ENCODE measurements at places on chromosomes 2 and 18. TPM values are rescaled to one million over a fixed set of nuclear protein-coding genes. Genes with fewer than 3 reads are reported as not detected.

KLHL30 gene
- 37.9 TPM for total RNA-seq

ITPRID2 gene
- 41.7 TPM for total RNA-seq

DSC3 gene
- not detected for total RNA-seq

DNA sequence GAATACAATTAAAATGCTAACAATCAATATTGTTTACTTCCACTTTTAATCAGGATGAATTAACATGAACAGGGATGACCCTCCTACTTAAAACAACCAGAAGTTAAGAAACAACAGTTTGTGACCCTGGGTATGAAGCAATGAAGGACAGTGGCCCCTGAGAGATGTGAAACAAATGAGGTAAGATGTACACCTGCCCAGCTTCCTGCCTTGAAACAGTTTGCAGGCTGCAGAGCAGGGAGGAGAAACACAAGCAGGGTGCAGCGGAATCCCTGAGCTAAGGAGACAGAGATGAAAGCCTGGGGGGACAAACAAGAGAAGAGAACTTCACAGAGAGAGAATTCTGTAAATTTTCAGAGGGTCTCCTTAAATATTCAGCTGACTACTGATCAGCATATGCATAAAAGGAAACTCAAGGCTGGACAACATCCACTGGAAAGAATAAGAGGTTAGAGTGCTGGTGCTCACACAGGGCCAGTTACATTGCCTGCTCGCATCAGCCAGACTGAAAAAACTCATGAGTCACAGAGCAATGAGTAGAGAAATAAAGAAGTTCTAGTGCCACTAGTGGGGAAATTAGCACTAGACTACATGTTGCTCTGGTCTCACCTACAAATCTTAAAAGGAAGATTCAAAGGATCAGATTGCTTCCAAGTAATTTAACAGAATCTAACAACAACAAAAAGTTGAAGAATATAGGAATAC is 106.4 kb downstream of the PID1 start:
- DNase-seq: no peak

DNA sequence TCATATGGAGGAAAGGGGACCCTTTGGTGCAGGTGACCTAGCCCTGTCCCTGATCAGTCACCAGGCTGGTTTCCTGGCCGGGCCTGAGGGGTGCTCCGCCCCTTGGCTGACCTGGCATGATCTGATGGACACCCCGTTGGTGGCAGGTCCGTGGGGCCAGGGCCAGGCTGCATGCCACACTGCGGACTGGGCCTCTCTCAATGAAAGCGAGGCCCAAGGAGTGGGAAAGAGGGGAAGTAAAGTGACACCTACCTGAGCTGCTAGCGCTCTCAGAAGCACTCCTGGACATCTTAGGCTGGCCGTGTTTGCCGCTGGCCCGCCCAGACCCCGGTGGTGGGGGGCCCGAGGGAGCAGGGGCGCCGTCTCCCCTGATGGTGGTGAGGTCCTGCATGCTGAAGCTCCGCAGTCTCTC is 33.1 kb downstream of the MRPL35 start:
- no peak for DNase-seq

DNA sequence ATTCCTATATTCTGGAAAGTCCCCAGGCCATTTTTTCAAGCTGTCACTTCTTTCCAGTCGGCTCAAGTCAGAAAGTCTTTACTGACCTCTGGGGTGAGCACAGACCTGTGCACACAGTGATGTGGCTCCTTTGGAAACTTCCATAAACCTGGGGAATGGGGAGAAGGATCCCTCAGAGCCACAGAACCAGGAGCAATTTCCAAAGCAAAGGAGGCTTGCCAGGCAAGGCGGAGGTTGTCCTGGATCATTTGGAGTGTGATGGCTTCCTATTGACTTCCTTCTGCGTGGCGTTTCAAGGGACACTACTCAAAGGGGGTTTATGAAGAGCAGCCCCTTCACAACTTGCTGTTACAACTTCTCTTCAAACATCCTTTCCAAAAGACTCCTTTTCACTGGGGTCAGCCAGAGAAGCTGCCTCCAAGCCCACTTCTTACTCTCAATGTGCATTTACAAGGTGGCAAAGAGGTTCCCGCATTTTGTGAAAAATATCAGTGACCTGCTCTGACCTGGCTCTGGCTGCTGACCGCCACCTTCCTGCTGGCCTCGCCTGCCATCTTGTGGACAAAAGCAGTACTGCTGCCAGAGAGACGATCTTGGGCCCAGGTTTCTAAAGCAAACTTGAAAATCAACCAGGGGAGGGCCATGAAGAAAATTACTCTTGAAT is 18.2 kb upstream of the TMEM247 start:
- DNase-seq: peak; percentile 63

DNA sequence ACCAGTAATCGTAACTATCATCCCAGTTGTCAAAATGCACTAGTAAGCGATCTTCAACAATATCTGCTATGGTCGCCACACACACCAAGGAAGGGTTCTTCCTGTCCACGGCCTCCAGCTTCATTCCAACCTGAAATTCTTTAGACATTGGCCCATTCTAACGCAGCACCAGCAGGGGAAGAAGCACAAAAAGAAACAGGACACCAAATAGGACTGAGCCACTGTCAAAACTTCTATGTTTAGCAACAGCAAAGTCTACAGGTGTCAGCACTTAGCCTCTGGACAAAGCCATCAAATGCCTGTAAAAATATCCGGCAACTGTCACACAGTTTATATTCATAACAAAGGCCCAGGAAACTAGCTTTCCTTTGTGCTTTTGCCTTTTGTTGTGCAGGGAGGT is 175.0 kb downstream of the L3MBTL4 start:
- DNase-seq: no peak

- peak; percentile 69 for DNase-seq
Observed at GRCh38 chr18:44895176-44895798, 214.6 kb downstream of the SETBP1 start.

DNA sequence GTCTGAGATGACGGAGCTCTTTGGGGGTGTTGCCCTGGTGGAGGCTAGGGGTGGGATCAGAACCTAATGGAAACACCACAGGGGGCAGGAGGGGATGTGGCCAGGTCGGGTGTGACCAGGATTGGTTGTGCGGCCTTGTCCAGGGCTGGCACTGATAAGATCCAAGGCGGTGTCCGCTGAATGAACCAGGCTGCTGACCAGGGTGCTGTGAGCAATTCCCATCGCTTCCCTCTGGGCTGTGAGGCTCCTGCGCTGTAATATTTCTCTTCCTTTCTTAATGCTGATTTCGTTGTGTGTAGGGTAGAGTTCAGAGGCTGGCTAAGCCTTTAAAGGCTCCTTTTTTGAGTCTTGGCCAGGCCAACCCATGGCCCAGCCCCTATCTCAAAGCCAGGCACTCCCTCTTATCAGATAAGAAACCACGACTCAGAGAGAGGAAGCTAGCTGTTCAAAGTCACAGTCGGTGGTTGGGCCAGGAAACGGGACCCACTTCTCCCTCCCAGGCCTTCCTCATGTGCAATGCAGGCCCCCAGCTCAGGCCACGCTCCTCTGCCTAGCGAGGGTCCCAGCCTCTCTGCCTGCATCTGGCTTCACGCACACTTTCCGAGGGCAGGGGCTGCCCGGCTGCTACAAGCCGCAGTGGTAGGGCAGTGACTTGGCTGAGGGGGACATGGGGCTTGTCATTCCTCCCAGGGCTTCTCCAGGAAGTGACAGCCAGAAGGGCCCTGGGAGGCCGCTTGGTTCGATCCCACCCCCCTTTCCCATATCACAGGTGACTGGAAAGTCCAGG is 26.0 kb upstream of the FOSL2 start:
- DNase-seq: no peak

DNA sequence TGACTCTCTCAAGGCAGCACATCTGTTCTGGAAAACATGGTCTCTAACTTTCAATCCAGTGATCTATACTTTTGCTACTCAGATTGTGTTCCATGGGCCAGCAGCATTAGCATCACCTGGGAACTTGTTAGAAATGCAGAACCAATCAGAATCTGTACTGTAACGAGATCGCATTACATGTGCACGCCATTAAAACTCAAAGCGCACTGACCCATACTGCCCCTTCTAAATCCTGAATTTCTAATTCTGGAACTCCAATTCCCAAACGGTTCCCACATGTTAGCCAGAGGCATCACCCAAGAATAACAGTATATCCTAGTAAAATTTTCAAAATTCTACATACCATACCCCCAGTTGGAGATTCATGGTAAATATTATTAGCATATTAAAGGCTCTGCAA is 10.5 kb upstream of the DCTN1 start:
- DNase-seq: no peak

- DNase-seq: no peak
Observed at GRCh38 chr2:60852282-60852860, 29.0 kb upstream of the REL start.

DNA sequence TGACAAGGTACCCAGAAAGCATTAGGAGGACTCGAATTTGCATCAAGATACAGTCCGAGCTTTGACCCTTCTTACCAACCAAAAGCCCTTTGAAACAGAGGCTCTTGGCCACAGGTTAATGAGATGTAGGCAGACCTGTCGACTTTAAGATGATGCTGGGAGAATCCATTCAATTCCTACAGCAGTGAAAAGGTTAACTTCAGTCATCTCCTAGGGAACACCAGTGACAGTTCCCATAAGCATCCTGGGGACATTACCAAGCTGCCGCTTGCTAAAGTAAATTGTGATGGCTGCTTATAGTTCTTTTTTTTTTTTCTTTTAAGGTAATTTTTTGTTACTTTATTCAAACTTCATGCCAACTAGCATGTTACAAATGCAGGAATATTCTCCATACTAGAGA is 379.3 kb downstream of the SOX11 start:
- no peak for DNase-seq

DNA sequence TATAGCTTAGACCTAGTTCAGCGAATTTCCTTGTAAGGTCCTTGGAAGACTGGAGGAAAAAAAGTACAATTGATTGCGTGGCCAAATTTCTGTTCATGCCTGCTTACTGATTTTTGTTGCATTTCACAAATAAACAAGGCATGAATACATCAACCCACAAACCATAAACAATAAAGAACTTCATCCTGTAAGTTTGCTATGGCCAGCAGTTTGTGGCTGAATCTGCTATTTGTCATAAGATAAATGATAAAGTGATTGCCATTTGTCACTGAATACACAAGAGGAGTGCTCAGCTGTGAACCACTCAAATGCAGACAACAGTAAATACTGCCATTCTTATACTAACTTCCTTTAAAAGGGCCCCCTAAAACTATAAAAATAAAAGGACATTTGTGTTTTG is 259.5 kb downstream of the CCDC178 start:
- DNase-seq: no peak

DNA sequence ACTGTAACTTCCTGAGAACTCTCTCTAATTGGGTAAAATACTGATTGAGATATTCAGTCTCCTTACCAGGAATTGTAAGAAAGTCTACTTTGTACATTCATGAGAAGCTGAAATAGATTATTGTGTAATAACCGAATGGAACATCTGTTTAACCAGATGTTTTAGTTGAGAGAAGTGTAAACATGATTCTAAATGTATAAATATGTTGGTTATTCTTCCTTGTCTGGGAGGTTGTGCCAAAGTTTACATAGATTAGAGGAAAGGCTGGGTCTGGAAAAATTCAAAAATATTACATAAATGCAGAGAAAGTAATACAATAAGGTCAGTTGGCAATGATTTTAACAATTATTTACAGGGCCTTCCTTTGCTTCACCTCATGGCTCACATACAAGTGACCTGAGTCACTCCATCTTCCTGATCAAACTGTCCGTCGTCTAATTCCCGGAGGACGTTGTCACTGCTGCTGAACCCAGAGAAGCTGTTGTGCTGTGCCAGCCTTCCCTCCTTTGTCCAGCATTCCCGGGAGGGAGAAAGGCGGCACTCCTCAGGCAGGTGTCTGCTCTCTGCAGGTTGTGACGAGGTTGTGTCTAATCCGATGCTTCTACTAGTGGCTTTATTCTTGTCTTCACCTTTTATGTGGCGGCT is 55.9 kb downstream of the MOB4 start:
- DNase-seq: no peak

DNA sequence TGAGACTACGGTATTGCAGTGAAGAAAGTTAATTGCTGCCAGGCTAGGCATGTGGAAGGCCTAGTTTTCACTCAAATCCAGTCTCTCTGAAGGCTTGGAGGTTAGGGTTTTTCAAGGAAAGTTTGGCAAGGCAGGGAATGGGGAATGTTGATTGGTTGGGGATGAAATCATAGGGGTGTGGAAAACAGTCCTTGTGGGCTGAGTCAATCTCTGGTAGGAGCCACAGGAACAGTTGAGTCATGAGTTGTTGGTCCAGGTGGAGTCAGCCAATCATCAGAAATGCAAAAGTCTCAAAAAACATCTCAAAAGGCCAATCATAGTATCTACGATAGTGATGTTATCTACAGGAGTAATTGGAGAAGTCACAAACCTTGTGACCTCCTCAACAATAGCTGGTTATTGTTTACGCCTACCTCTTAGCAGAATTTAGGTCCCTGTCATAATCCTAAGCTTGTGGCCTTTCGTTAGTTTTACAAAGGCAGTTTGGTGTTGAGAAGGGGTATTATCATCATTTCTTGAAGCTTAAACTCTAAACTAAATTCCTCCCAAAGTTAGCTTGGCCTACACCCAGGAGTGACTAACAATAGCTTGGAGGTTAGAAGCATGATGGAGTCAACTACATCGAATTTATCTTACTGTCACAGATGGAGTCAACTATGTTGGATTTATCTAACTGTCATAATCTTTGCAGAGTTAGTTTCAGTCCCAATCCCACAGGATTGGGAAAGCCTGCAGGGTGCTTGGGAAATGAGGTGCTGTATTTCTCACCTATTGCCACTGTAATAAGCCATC is 33.7 kb upstream of the APCDD1 start:
- DNase-seq: no peak

GRCh38 chr2:72263043-72263775 is 115.5 kb upstream of the CYP26B1 start:
- no peak for DNase-seq

DNA sequence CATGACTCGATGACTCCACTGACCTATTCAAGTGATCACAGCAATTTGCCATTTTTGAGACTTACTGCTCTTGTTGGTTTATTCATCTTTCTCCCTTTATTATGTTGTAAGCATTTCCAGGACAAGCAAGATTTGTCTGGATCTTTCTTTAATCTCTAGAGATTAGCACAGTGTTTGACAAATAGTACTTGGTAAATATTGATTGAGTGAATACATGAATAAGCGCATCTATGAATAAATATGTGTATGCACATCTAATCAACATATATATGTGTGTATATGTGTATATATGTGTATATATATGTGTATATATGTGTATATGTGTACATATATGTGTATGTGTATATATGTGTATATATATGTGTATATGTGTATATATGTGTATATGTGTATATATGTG is 7.3 kb downstream of the TMX3 start:
- DNase-seq: no peak

- DNase-seq: no peak
Observed at GRCh38 chr2:133240491-133241223, 327.6 kb downstream of the NCKAP5 start.

- peak; percentile 51 for DNase-seq
Observed at GRCh38 chr18:61742565-61743429, 150.0 kb downstream of the RNF152 start.

All from gastrocnemius medialis (tissue), 4 donors.